Posterior cingulate gyrus (tissue), 11 donors: ENCODE measurements at places on chromosomes 4 and X.
A peak's percentile ranks its signal among the peaks of the same experiment; 100 is the strongest.

- no peak for DNase-seq
These were observed 50.3 kb downstream of the FGFRL1 start for GRCh38 chr4:1061760-1062159.

- DNase-seq: no peak
These were observed 35.3 kb downstream of the ARAP2 start for GRCh38 chr4:36208893-36209473.

- no peak for DNase-seq
These were observed 128.9 kb downstream of the MAB21L2 start for GRCh38 chr4:150710770-150711375.

GRCh38 chrX:136130931-136131833 is 16.2 kb upstream of the FHL1 start:
- DNase-seq: no peak

GRCh38 chrX:50002067-50002714 is 79.8 kb downstream of the CLCN5 start:
- DNase-seq: no peak

GRCh38 chr4:107035819-107036583 is at the start of gene DKK2:
Gene DKK2 (minus strand): TSS chr4:107036313. CDS start chr4:107035591, 722 bp downstream.
- DNase-seq: peak; percentile 90

DNA sequence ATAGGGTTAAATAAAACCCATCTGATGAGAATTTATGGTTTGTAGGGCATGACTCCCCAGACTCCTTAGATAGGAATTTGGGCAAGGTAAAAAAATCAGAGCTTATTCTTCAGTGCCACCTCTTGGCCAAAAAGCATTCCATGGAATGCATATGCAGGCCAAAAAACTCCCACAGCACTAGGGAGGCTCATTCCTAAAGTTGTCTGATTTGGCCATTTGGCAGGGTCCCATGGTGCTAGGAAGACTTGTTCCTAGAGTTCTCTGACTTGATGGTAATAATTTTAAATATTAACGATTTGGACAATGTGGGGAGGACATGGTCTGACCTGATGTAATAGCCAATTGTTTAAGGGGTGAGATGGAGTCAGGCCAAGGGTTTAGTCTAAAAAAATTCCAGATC is 93.0 kb downstream of the SPIN4 start:
- no peak for DNase-seq

DNA sequence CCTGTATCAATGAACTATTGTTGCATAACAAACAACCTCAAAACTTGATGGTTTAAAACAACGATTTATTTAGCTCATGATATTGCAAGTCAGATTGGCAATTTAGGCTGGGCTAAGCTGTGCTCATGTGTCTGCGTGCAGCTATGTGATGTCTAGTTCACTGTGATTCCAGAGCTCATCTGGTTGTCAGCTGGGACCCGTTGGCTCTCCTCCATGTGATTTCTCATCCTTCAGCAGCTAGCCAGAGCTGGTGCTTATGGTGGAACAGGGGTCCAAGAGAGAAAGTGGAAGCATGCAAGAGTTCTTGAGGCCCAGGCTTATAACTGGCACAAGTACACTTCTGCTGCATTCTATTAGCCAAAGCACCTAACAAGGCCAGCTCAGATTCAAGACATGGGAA is 28.8 kb upstream of the TRPC3 start:
- DNase-seq: no peak
